ENCODE measurements at places on chromosomes 2 and 18. TPM values are rescaled to one million over a fixed set of nuclear protein-coding genes. Genes with fewer than 3 reads are reported as not detected.

The UPP2 gene
- polyA plus RNA-seq: 0.28 TPM

The KIF5C gene
- polyA plus RNA-seq: 0.20 TPM

The MAP2 gene
- polyA plus RNA-seq: not detected

The REEP1 gene
- 0.05 TPM for polyA plus RNA-seq

The SERPINB5 gene
- polyA plus RNA-seq: not detected

The CFAP53 gene
- 0.05 TPM for polyA plus RNA-seq

The SERPINE2 gene
- polyA plus RNA-seq: 24.3 TPM

The TAF1B gene
- 10.7 TPM for polyA plus RNA-seq

The NTSR2 gene
- polyA plus RNA-seq: not detected

The RNF144A gene
- polyA plus RNA-seq: 13.9 TPM

The SCG2 gene
- not detected for polyA plus RNA-seq

The TEKT4 gene
- not detected for polyA plus RNA-seq

The SIX3 gene
- polyA plus RNA-seq: not detected

All from HepG2 (cell line).